Cortex of kidney (tissue), 1 donor: ENCODE measurements at places on chromosomes 5 and 9.

GRCh38 chr5:54837981-54838380 lies 147.4 kb downstream of the ESM1 start:
- DNase-seq: no peak

DNA sequence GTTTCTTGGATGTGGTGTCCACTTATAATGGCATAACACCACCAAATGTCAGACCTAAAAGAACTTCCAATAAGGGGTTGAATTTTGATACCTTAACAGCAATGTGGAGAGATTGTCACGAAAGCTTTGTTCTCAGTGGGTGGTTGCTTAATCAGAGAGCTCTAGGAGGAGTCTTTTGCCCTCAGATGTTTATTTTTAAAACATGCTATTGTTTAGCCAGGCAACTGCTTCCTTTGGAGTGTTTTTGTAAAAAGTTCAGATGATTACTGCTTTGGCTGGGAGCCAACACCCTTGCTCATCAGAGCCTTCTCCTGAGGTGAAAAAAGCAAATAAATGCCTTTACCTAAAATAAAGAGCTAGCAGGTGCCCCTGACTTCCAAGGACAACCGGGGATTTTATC lies 65.0 kb downstream of the SLC1A1 start:
- no peak for DNase-seq

DNA sequence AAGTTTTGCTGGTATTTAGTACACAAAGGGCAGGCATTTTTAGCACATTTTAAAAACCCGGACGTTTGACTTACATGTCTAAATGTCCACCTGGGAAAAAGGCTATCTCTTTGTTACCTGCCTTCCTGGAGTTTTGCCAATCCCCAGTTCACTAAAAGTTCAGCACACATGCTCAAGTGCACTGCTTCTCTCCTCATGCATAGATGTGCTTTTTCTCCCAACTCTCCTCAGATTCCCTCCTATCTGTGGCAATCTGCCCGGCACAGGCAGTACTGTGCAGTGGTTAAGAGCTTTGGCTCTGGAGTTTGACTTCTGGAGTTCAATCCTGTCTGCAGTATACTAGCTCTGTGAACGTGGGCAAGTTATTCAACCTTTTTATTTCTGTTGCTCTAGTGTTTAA lies 8.3 kb upstream of the CCNO start:
- DNase-seq: no peak

DNA sequence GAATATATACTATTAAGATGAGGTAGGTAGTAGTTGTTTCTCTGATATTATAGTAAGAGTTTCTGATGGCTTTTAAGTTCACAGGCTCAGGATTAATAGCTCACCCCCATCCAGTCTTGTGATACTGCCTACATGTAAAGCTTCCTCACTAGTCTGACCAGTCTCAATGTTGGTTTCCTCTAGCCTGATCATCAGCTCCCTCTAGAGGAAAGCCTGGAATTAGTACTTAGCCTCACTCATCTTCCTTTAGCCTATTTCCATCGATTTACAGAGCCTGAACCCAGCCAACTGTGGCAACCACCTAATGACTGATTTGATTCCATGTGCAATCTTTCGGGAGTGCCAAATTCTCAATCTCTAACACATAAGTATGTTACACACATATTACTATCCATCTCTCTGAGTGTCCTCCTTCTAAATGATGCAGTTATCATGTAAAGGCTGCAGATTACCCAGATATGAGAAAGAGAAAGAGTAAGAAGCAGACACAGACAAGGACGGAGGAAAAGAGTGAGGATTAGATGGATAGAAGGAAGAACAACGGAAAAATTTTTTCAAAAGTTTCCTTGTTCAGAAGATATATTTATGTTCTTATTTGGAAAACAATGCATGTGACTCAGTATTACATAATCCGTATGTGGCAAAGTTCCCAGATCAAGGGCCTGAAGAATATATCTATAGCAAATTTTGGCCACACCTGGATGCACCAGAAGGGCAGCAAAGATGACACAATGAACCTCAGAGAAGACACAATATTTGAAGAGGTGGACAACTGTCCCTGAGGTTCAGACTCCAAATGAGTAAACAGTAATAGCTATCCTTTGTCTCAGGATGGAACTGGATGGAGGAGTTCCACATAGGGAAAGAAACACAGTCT lies 333.7 kb downstream of the ELAVL2 start:
- DNase-seq: no peak

- DNase-seq: no peak
Measured at GRCh38 chr9:118594428-118594827, 774.8 kb downstream of the BRINP1 start.

DNA sequence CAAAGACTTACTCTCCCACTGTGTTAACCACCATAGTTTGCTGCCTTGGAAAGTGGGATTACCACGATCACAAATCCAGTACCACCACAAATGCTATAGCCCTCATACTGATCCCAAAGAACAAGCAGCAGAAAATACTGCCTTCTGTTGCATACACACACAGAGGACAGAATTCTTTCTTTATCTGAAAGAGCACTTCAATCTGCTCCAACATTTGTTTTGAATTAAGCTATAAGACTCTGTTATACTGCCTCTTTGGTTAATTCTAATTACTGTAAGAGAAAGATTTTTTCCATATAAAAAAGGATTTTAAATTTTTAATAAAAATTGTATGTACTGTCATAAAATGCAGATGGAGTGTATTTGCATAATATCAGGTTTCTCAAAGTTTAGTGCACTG lies 69.8 kb downstream of the YIPF5 start:
- no peak for DNase-seq
